CD8-positive, alpha-beta memory T cell (primary cell): ENCODE measurements at places on chromosomes 1 and 21.

GRCh38 chr1:54439550-54440223 lies 33.5 kb upstream of the SSBP3 start:
- DNase-seq: no peak

DNA sequence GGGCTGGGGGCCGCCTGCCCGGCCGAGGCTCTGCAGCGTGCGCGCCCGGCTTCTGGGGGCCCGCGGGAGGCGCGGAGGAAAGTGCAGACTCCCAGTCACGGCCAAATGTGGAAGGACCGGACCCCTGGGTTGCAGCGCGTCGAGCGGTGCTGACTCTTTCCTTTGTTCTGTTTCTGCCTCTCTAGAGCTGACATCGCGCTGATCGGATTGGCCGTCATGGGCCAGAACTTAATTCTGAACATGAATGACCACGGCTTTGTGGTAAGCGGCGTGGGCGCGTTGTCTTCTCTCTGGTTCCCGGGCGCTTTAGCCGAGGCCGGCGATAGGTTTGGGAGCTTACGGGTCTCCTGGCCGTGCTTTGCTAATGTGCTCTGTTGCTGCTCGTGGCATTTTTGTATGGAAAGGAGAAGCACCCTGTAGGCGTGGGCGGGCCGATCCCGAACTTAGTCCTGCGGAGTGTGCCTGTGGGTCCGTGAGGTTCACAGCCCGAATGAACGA lies 629 bp downstream of the PGD start:
- no peak for DNase-seq

- DNase-seq: no peak
Measured at GRCh38 chr1:187408212-187409004, 579.7 kb downstream of the PLA2G4A start.

DNA sequence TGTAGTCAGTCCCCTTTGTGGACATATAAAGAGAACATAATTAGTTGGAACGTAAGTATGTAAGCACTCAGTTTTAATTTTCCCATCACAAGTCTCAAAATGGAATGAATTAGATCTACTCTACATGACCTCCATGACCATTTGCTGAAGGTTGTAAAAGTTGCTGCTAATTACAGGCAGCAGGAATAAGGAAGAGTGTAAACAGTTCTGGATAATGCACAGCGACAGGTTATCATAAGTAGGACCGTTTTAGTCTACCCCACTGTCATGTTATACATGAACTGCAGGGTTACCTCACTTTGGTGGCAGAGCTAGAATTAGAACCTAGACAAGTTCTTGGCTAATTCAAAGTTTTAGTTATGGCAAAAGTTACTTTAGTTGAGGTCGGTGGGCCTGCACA lies 21.7 kb downstream of the YTHDF2 start:
- DNase-seq: no peak

GRCh38 chr1:235843461-235843961 lies 23.2 kb downstream of the LYST start:
- no peak for DNase-seq

- no peak for DNase-seq
Measured at GRCh38 chr1:207393610-207394009, 60.5 kb upstream of the CR2 start.

DNA sequence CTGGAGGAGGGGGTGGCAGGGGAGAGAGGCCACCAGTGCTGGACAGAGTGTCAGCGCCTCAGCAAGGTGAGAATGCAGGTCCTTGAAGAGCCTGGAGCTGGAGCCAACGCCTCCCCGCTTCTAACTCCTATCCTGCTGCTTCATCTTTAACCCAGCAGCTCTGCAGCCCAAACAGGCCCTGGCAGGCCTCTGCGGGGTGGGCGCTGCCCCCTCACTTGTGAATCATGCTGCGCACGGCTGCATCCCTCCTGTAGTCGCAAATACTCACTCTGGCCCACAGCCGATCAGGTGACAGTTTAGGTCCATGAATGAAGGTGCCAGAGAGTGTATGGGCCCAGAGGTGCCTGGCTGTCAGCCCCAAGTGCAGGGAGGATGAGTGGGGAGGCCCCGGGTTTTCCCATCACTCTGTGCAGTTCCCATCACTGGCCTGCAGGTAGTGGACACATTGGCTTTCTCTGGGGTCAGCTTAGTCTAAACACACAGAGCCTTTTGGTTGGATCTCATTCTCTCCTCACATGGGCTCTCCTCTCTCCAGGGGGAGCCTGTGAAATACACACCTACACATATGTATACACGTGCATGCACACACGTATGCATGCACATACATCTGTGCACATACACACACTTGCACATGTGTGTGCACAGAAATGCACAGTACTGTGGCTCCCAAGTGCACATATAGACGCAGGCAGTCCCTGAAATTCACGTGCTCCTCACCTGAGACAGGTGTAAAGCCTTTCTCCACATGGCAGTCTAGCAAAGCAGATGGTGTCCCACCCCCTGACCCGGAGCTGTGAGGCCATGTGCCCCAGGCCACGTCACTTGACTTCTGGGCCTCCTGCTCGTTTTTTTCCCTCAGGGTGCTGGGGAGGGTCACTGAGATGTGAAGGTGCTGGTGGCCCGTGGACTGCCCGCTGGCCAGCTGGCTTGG lies 52.0 kb downstream of the TRIM11 start:
- no peak for DNase-seq
